ENCODE measurements at places on chromosomes 16 and 17.

DNA sequence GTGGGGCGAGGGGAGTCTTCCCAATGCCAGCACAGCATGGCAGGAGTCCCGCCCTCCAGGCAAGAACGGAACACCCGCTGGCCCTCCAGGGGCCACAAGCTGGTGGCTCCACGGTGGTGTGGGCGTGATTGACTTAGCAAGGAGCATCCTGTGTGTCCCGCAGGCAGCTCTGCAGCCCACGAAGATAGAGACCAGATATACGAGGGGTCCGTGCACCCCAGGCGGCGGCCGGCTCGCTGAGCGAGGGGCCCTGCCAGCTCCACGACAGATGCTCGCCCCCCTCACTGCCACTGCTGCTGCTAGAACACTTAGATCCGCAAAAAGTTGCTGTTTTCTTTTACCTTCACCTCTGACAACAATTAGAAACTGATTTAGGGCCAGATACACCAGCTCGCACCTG lies 10.0 kb upstream of the CACNA1H start:
- no peak for DNase-seq

DNA sequence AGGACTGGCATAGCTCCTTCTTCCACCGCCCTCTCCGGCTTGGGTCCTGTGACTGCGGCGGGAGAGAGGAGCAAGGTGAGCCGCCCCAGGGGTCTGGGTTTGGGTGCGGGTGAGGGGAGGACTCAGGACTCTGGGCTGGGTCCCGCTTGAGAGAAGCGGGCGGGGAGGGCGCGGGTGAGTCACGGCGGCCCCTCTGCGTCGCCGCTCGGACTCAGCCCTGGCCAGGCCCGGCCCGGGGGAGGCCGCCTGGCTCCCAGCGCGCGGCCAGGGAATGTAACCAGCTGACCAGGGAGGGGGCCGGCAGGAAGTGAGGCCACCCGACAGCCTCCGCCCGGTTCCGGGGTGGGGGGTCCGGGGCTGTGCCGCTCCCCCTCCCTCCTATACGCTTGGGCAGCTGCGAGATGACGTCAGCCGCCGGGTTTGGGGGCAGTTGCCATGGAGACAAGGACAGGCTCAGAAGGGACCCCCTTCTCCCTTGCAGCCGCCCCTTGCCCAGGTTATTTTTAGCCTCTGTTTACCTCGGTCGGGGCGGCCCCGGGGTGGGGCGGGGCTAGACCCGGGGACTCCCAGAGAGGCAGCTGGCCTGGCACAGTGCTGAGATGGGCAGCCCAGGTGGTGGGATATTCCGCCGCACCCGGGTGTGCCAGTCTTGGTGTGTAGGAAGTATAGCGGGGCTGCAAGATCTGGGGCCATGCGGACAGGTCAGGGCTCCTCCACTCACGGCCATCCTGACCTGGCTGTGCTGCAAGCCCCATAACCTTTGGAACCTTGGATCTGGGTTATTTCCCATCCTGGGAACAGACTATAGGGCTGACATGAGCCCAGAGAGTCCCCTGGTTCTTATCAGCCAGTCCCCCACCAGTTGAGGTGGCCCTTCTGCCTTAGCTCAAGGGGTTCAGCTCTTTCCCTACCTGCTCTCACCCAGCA lies 1.6 kb downstream of the RIPOR1 start:
- DNase-seq = no peak

DNA sequence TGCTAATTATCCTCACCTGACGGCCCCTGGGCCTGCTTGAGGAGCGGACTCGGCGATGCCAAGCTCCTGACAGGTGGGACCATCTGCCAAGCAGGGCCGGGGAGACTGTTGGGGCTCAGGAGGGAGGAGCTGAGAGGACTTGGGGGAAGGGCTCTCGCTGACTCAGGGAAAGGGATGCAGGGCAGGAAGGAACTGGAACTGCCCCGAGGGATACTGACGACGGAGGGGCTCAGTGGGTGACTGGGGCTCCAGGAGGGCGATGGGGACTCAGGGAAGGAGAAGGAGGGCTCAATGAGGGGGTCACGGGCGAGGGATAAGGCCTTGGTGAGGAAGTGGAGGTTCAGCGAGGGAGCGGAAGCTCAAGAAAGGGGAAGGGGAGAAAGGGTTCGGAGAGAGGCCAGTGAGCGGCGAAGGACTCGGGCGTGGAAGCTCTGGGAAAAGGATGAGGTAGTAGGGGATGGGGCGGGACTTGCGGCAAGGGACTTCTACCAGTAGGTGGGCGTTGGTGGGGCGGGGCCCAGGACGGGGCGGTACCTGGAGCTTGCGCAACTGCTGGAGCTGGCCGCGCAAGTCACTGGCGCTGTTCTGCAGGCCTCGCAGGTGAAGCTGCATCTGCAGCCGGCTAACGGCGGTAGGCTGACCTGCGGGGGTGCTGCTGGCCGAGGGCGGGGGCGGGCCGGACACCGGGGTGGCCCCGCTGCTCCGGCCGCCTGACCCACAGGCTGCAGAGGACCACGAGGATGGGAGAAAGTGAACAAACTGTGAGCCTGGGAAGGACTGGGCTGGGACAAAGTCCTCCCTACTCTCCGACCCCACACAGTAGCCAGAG lies 46.5 kb downstream of the SRCIN1 start:
- DNase-seq = peak; percentile 97

- DNase-seq = peak; percentile 69
These were observed 72.6 kb downstream of the CLEC16A start for GRCh38 chr16:11016993-11017392.

DNA sequence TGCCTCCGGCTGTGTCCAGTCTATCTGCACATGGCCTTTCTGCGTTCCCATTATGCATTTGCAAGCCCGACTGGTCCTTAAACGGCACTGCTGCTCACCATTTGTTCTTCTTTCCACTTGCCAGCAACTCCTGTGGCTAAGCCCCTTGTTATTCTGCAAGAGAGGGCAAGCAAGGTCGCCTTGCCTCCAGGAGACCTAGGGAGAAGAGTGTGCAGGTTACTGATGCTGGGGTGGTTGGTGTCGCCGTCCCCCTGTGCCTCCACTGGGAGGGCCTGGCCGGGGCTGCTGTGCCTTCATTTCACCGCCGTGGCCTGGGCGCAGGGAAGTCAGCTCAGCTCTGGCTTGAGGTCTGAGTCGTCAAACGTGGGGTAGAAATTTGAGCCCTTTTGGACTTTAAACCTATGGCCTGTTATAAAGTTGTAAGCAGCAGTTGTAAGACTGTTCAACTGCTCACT lies 12.7 kb downstream of the SLC6A4 start:
- DNase-seq = no peak

GRCh38 chr17:46839211-46839610 lies 12.2 kb upstream of the WNT9B start:
- no peak for DNase-seq

- no peak for DNase-seq
These were observed 37.4 kb upstream of the CCL1 start for GRCh38 chr17:34400301-34400931.
